RPMI7951 (cell line): ENCODE measurements at places on chromosomes 7 and 10.
A peak's percentile ranks its signal among the peaks of the same experiment; 100 is the strongest.

DNA sequence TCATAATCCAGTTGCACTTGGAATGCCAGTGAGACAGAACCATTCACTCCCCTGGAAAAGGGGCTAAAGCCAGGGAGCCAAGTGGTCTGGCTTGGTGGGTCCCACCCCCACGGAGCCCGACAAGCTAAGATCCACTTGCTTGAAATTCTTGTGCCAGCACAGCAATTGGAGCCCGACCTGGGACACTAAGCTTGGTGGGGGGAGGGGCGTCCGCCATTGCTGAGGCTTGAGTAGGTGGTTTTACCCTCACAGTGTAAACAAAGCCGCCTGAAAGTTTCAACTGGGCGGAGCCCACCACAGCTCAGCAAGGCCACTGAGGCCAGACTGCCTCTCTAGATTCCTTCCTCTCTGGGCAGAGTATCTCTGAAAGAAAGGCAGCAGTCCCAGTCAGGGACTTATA is 200.7 kb upstream of the NPSR1 start:
- DNase-seq = no peak

DNA sequence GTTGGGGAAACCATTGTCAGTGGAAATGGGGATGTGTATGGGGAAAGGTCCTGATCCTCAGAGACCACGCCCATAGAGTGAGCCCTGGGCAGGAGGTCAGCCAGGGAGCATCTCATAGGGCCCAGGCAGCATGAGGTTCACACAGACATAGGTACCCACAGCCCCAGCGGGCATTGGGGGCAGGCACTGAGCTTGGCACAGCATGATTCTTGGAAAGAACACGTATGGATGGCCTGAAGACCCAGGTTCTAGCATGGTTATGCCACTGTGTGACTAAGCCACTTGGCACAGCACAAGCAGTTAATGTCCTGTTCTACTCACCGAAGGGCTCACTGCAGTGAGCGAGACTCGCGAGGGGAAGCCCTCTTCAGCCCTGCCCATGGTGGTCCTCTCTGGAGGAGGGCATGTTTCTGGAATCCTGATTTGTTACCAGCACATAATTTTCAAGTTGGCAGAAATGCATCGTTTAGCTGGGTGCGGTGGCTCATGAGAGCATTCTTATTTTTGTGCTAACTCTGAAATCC is 125.2 kb downstream of the UBE2H start:
- DNase-seq = no peak

- no peak for DNase-seq
Measured at GRCh38 chr10:58621379-58622077, 108.9 kb downstream of the BICC1 start.

GRCh38 chr7:35987016-35987415 is 166.0 kb upstream of the EEPD1 start:
- peak; percentile 70 for DNase-seq

GRCh38 chr7:112154690-112155089 is 51.5 kb downstream of the DOCK4 start:
- DNase-seq = no peak

DNA sequence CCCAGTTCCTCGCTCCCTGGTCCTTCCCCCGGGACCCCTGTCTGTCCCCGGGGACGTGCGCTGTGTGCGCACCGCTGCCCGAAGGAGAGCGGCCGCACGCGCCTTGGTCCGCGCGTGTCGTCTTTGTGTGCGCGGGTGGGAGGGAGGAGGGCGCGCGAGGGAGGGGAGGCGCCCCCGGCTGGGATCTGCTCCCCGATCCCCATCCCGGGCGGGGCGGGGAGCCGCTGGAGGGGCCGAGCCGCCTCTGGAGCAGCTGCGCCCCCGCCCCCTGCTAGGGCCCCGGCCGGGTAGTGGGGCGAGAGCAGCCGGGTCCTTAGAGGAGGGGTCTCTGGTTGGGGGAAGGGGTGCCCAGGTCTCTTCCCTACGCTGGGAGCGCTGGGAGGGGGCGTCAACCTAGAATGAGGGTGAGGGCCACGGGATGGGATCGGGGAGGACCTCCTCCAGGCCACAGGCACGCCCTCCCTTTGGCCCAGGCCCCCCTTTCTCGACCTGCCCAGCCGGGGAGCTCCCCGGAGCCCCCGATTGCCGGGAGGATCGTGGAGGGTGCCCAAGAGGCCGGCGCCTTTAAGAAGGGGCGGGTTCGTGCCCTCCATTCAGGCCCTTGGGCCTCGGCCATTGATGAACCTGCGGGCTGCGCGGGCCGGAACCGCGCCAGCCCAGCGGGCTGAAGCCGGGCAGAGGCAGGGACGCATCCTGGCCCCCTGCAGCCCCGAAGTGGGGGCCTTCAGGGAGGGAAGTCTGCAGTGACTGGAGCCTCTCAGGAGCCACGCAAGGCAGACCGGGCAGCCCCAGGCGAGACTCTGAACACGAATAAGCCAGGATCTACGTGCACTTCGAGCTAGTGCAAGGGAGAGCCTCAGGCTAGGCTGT is 678 bp downstream of the SH2B2 start:
- peak; percentile 46 for DNase-seq

- no peak for DNase-seq
Measured at GRCh38 chr7:157540606-157541294, 203.9 kb downstream of the DNAJB6 start.

- no peak for DNase-seq
Measured at GRCh38 chr10:22103701-22104470, 100.4 kb upstream of the DNAJC1 start.

GRCh38 chr7:71414490-71414889 is 282.5 kb downstream of the GALNT17 start:
- peak; percentile 3 for DNase-seq

- no peak for DNase-seq
Measured at GRCh38 chr7:98913026-98913425, 34.7 kb downstream of the TRRAP start.

- no peak for DNase-seq
Measured at GRCh38 chr10:97178074-97178473, 7.7 kb downstream of the SLIT1 start.

GRCh38 chr7:22402250-22402649 is 45.3 kb upstream of the RAPGEF5 start:
- DNase-seq = peak; percentile 31

DNA sequence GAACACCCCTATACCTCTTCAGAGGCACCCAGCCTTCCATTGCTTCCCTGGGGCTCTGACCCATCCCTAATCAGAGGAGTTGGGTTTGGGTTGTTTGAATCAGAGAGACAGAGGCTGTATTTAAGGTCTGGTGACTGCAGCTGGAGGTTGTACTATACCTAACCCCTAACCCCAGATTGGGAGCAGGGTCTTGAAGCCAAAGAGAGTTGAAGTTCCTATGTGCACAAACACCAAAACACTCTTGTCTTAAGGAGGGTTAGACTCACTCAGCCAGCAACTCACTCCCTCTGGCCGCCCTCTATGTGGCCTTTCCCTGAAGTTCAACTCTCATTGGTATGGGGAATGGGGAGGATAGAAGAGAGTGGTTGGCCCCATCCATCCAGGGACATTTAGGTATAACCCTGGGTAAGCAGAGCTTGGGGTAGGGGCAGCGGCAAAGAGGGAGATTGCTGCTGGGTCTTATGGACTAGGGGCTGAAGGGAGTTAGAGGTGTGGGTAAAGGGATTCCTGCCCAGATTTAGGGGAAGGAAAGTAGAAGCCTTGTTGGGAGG is 80.0 kb downstream of the PAX2 start:
- no peak for DNase-seq

- no peak for DNase-seq
Measured at GRCh38 chr10:83625831-83626360, 513.4 kb upstream of the GHITM start.

GRCh38 chr7:25565949-25566348 is 337.7 kb upstream of the NPVF start:
- peak; percentile 67 for DNase-seq

GRCh38 chr10:73439605-73440312 is 6.4 kb upstream of the MSS51 start:
- peak; percentile 41 for DNase-seq

DNA sequence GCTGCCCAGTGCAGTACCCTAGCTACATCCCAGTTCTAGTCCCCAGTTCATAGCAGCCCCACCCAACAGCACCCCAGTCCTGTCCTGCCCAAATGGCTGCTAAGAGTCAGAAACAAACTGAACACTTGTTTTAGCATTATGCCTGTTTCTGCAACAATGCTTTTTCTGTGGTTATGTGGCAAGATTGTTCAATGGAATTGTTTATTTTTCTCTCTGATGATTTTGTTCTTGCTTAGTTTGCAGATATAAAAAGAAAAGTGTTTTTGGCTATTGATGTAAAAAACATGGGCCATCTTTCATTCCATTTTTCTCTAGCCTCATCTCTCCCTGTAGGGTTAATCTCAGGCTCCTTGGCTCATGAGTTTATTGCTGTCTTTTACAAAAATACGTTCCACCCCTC is 42.5 kb downstream of the LRRC4 start:
- DNase-seq = no peak
